HFFc6 (cell line): ENCODE measurements at places on chromosomes 4 and X. TPM values are rescaled to one million over a fixed set of nuclear protein-coding genes. Genes with fewer than 3 reads are reported as not detected.

GRCh38 chr4:26985873-26986272, 125.2 kb downstream of the STIM2 start:
- DNase-seq, result no peak

- DNase-seq, result peak; percentile 41
Measured at GRCh38 chr4:159248384-159249178, 145.7 kb downstream of the RAPGEF2 start.

DNA sequence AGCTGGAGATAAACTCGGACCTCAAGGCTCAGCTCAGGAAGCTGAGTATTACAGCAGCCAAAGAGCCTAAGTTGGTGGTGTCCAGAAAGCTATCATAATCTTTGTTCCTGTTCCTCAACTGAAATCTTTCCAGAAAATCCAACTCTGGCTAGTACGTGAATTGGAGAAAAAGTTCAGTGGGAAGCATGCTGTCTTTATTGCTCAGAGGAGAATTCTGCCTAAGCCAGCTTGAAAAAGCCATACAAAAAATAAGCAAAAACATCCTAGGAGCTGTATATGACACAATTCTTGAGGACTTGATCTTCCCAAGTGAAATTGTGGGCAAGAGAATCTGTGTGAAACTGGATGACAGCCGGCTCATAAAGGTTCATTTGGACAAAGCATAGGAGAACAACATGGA, 74.6 kb downstream of the SHISA3 start:
- no peak for DNase-seq

- no peak for DNase-seq
Measured at GRCh38 chrX:154325541-154325940, 29.9 kb downstream of the TKTL1 start.

Gene MTNR1A
- not detected in 3 replicates for total RNA-seq

Gene ZNF732
- total RNA-seq, result not detected in 3 replicates

Gene GNRHR
- not detected in 3 replicates for total RNA-seq
